Suprapubic skin (tissue), 4 donors: ENCODE measurements at places on chromosomes 6 and 20. TPM values are rescaled to one million over a fixed set of nuclear protein-coding genes. Genes with fewer than 3 reads are reported as not detected.

DNA sequence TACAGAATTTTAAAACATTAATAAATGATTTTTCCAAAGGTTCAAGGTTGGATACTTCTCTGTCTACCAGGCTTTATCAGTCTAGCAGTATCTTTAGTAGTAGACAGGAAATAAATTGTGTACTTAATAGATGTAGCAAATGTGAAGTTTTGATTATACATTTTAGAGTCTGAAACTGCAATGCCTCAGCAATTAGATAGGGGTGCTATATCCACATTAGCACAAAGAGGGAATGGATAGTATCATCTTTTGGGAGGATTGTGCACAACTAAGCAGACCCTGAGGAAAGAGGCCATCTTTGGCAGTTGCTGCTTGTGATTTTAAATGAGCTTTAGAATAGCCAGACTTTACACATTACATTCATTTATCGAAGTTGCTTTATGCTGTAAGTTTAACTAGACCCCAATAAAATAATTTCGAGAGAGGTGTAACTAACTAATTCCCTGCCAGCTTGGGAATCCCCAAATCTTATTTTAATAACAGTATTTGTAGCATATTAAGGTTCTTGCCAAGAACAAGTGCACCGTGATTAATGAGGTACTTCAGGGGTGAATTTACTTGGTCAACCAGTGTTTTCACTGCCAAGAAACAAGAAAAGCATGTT lies 2.8 kb downstream of the KCNQ5 start:
- no peak for DNase-seq
- H3K36me3 ChIP-seq: no peaks in the 10 kb centered on the region
- H3K27me3 ChIP-seq: peaks cover 48% of the 10 kb centered on the region
- H3K4me3 ChIP-seq: no peak overlapping the region

- H3K36me3 ChIP-seq: no peaks in the 10 kb centered on the region
- peaks cover 11% of the 10 kb centered on the region for H3K4me1 ChIP-seq
- H3K27ac ChIP-seq: peak overlapping the region; percentile 50
- H3K4me3 ChIP-seq: no peak overlapping the region
- no peaks in the 10 kb centered on the region for H3K27me3 ChIP-seq
Observed at GRCh38 chr6:169530752-169531123, 171.1 kb downstream of the WDR27 start.

GRCh38 chr20:62255976-62256375 lies 17.7 kb downstream of the OSBPL2 start:
- H3K27me3 ChIP-seq: no peaks in the 10 kb centered on the region
- no peak overlapping the region for H3K27ac ChIP-seq
- H3K36me3 ChIP-seq: peaks cover 47% of the 10 kb centered on the region
- H3K4me3 ChIP-seq: no peak overlapping the region

DNA sequence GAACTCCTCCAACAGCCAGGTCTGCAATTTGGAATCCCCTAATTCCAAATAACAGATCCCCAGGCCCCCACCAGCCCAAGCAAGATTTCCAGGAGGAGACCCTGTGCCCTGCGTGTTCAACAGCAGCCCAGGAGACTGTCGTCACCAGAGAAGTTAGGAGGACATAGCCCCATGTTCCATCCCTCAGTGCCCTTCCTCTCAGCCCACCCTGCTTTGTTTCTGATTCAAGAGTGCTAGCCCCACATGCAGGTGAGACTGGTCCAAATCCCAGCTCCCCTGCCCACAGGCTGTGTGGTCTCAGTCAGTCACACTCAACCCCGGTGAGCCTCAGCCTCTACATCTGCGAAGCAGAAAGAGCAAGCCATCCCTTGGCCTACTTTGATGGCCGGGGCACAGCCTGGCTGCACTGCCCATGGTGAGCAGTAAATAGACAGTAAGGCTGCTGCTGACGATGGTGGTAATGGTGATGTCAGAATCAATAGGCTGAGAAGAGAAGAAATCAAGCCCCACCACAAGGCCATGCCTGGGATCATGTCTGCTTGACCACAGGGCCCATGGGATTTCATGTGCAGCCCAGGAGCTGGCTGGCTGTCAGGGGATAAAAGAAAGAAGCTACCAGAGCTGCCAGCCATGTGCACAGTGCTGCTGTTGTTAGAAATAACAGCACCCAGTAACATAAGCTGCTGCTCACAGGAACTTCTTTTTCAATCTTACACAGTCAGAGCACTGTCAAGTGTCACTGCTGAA lies 51.5 kb upstream of the NXT1 start:
- no peak for DNase-seq
- H3K4me1 ChIP-seq: peaks cover 35% of the 10 kb centered on the region
- H3K27me3 ChIP-seq: no peaks in the 10 kb centered on the region
- no peak overlapping the region for H3K27ac ChIP-seq

GRCh38 chr6:12826584-12826983 lies 110.0 kb downstream of the PHACTR1 start:
- H3K27ac ChIP-seq: no peak overlapping the region
- DNase-seq: no peak
- H3K36me3 ChIP-seq: no peaks in the 10 kb centered on the region
- H3K4me1 ChIP-seq: no peaks in the 10 kb centered on the region

Gene SMLR1
- total RNA-seq: not detected

Gene OPRL1
- 0.48 TPM for total RNA-seq
